ENCODE measurements at places on chromosomes 3 and 15.

GRCh38 chr15:85495544-85495943, 115.1 kb downstream of the AKAP13 start:
- DNase-seq, result no peak

GRCh38 chr15:31145271-31145911, 43.9 kb upstream of the TRPM1 start:
- no peak for DNase-seq

GRCh38 chr3:196181127-196181546, 30.1 kb downstream of the ZDHHC19 start:
- DNase-seq, result no peak

DNA sequence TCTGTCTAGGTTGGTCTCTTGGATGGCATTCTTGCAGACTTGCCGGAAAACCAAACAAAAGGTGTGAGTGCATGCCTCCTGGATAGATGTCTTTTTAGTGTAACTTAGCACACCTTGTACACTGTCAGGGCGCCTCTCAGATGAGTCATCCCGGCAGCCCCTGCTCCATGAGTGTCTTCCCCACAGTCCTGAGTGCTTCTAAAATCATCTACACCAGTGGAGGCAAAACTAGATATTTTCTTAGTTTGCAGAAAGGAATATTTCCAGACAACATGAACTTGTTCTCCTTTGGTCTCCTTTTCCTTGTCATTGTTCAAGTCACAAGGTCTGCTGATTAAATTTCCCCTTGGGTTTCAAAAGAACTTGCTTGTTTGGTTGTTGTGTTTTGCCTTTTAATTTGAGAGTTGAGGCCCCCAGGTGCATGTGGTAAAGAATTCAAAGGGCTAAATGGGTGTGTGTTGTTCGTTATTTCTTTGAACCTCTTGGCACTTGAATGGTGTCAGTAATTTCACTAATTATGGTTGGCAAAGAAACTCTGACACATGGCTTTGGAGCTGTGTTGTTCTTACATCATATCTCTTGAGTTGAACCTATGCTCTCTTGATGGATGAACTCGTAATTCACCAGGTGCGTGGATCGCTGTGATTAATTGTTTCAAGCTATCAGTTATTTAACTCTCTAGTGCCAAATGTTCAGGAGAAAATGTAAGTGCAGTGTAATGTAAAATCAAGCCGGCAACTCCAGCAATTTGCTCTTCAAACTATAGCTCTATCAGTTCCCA, 98.2 kb downstream of the IGF1R start:
- DNase-seq, result no peak

DNA sequence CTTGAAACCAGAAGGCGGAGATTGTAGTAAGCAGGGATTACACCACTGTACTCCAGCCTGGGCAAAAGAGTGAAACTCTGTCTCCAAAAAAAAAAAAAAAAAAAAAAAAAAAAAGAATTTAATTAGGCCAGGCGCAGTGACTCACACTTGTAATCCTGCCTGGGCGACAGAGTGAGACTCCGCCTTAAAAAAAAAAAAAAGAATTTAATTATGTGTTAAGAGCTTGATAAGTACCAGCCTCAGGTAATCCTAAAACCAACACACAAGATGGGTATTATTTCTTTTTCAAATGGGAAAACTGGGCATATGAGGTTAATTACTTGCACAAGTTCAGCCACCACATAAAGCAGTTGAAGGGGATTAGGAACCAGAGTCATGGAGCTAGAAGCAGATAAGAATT, 49.0 kb downstream of the PBRM1 start:
- DNase-seq, result no peak

DNA sequence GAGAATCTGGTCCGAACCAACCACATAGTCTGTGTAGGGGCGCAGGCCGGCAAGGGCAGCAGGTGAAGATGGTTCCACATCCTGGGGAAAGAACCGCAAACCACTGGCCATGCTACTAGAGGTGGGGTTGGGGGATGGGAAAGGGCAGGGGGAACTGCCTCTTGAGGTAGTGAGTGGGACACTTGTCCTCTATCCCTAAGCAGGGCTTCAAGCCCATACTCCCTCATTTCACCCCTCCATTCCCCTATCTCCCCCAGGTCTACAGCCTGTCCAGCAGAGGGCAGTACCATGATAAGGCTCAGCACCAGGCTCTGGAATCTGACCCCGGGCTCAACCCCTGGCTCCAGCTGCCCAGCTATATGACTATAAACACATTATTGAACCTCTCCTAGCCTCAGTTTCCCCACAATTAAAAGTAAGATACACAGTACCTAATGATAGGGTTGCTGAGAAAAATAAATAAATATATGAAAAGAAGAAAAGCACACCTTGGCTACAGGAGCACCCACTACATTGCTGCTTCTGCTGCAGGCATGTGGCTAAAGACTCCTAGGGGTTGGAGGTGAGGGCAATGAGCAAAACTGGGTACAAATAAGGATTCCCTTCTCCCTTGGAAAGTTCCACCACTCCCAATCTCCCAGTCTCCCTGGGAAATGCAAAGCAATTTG, 6.3 kb downstream of the GORASP1 start:
- DNase-seq, result no peak

DNA sequence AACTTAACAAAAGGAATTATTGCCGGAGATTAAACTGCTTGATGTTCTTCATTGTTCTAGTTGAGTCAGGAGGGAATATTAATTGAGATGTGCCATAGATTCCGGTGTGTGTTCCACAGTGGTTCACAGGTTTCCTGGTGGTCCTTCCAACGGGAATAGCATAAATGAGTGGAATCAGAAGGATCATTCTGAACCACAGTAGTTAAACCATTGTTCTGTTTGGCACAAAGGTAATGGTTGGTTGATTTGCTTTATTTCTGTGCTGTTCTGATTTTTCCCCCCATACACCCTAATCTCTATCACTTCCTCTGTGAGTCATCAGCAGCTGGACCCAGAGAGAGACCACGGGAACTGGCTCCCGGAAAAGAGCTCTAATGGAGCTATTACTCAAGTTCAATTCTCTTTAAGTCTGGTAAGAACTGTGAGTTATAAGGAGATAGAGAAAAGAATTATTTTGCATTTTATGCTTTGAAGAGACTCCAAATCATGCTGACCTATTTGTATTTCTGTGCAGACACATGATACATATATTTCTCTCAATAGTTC, 627.2 kb downstream of the ZIC1 start:
- no peak for DNase-seq

DNA sequence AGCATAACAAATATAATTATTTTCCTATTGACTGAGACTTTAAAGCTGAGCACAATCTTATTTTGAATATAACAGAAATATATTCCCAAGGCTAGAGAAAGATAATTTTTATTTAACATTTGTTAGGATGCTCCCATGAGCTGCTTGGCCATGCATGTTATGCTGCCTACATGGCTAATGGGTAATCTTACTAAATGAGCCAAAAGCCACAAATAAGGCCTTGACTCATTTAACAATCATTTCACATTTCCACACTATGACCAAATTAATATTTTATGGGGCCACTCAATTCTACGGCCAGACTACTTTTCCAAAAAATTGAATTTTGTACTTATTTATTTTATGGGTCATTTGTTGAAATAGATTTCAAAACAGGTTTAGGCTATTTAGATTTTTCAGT, 141.7 kb downstream of the MEIS2 start:
- DNase-seq, result no peak

DNA sequence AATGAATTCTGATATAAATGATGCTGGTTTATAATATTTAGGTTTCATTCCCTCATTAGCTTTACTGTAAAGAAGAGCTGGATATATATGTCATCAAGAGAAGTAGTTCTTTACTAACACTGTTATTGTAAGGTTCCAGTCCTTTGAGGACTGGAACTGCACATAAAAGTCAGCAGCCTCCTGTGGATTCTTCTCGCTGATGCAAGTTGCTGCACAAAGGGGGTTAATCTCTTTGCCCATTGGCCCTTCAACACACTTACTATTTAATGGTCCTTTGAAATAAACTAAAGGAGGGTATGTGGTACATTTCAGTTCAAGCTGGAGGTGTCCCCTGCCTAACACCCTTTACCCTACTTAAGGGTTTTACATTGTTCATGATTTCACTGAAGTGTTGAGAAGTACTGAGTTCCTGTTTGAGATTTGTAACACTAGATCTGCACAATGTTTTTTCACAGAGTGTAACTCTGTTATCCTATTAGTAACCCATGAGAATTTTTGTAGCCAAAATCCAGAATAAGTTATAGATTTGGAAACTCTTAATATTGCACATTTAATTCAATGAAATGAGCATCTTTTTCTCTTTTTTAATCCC, 43.9 kb downstream of the NR2C2 start:
- DNase-seq, result no peak

- no peak for DNase-seq
Observed at GRCh38 chr15:62412686-62413085, 247.6 kb upstream of the C2CD4B start.

DNA sequence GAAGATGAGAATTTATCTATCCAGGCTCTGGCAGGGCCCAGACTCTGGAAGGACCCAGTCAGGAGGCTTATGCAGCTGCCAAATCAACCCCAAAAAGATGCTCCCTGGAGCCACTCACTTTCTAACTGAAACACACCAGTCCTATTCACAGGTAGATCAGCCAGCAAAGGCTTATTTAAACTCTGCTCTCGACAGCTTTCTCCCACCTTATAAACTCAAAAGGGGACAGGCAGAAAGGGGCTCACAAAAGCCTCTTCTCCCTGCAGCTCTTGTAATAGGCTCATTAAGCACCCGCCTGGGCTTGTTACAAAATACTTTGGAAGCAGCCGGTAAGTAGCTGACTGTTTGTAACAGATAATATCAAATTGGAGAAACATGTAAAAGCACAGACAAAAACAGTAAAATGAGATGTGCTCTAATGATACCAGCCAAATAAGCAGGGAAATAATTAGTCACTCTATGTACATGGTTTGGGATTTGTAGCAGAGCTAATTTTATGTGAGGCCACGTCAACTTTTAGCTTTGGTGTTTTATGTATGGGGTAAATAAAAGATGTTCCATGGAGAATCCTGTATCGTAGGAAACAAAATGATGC, 213.8 kb downstream of the NR2F2 start:
- DNase-seq, result no peak

- no peak for DNase-seq
Observed at GRCh38 chr15:50224606-50225005, 40.9 kb downstream of the HDC start.

DNA sequence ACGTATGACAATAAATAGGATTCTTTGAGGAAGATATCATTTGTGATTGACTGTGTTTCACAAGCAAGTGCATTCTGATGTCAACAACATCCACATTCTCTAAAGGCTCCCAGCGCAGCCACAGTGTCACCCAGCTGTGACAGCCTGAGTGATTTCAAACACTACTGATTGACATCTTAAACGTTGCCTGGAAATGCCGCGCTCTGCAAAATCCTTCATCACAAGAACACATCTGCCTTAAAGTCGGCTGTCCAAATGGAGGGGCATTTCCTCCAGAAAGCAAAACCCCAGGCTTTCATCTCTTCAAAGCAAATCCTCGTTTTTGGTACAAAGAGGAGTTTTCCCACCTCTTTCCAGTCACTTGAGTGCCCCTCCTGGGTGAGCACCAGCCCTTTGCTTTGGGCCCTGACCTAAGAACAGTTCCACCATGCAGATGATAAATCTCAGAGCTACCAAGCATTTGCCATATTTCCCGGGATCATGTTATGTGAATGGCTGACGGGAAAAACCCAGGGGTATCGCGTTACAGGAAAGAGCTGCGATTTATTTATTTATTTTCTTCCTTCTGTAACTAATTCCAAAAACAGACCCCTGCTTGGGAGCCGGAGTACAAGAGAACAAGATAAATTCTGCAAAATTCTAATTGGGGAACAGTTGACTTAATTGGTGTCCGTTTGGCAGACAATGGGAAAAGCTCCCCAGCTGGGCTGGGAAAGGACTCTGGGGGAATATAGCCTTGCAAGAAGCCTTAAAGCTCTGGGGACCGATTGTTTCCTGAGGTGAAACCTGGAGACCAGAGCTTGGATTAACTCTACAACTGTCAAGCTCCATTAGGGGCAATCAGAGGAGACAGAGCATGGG, 703.8 kb upstream of the NR2F2 start:
- no peak for DNase-seq

GRCh38 chr3:170033489-170033888, 4.3 kb upstream of the GPR160 start:
- no peak for DNase-seq

DNA sequence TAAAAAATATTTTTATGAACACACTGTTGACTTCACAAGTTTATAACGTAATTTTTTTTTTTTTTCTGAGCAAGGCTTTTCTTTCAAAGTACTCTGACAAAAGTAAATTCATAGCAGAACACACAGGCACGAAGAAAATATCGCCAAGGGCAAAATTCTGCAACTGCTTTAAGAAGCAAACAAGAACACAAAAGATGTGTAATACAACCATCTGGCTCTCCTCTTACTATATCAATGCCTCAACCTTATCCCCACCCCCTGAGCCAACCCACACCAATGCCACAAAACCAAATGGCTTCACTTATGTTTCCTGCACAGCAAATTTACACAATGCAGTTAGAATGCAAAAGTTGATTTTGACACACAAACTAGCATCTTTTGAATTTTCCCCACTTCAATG, 274.2 kb downstream of the FOXP1 start:
- no peak for DNase-seq

GRCh38 chr3:148727231-148727630, 29.5 kb downstream of the AGTR1 start:
- no peak for DNase-seq
